Activated CD8-positive, alpha-beta memory T cell treated with anti-CD3 and anti-CD28 coated beads, Interleukin-2, amount 50 U/mL, for 4 hours (primary cell): ENCODE measurements at places on chromosomes 13 and 19.
A peak's percentile ranks its signal among the peaks of the same experiment; 100 is the strongest.

DNA sequence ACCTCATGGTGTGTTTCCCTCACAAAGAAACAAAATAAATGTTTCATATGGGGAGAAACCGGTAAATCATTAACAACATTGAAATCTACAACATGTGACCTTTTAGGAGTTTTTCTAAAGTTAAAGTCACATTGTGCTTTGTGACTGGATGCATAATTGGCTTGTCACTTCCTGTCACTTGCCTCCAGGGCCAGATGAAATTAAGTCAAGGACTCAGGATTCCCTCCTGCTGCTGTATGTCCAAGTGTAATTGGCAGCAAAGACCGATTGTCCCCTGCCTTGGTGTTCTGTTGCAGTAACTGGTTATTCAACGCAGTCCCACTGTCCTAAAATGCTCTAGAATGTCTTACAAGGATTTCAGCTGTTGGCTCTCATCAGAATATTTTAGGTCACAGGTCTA lies 448.2 kb downstream of the LIG4 start:
- DNase-seq: no peak

- no peak for DNase-seq
Measured at GRCh38 chr13:50268500-50268899, 253.3 kb downstream of the KCNRG start.

DNA sequence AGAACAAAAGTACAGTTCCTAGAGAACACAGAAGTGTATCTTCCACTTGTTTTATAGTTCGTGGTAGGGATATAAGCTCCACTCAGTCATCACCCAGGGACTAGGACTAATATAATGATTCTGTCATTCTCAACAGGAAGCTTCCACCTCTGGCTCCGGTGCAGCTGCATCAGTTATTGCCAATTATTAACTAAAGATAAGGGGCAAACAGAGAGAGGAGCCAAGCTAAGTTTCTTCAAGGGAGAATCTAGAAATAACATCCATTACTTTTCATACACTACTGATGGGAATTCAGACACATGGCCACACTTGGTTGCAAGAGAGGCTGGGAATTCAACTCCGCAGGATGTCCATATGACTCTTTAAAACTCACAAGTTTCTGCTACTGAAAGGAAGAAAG lies 917.9 kb downstream of the OLFM4 start:
- no peak for DNase-seq

GRCh38 chr19:10543420-10544241 lies at the start of gene ATG4D:
ATG4D (plus strand) TSS chr19:10543904; CDS start chr19:10544091, 187 bp downstream.
- peak; percentile 78 for DNase-seq

- DNase-seq: no peak
Measured at GRCh38 chr13:97352815-97353214, 81.2 kb upstream of the RAP2A start.

GRCh38 chr19:11763117-11763516 lies 3.7 kb upstream of the ZNF441 start:
- no peak for DNase-seq

GRCh38 chr19:41695745-41696144 lies 7.7 kb upstream of the CEACAM7 start:
- DNase-seq: no peak

DNA sequence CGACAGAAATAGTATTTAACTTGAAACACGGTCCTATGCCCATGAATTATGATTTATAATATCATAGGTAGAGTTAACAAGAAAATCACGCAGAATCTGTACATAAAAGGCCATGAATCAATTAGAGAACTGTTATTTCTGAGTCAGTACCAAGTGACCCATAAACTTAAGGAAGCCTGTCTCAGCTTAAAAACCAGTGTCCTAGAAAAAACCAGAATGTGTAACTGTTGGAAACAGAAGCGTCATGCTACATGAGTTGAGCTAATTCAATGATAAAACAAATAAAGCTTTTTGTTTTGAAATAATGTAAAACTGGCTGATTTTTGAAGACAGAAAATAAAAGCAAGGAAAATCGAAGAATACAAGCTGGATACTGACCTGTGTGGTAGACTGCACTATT lies 34.8 kb upstream of the SGCG start:
- no peak for DNase-seq
